ENCODE measurements at places on chromosomes 16 and 17.

DNA sequence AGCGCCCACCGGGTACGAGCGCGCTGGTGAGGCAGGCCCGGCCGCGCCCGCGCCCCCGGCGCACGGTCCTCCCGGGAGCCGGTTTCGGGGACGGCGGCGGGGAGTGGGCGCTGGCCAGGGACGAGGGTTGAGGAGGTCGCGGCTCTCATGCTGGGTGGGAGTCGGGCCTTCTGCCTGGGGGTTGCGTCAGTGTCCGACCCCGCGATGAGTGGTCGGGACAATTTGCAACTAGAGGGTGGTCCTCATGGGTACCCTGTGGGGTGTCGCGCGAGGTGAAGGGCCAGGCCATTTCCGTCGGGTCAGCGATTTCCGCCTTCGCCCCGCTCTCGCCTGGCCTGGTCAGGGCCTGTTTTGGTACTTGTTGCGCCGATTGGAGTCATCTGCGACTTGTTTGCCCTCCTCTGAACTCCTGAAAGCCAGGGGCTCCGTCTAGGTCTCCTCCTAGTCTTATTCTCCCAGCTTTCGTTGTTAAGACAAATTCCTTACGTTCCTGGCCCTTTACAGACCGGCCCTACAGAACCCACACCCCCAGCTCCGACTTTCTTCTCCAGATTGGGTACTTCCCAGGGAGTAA is 14.9 kb downstream of the NAA60 start:
- no peak for DNase-seq

DNA sequence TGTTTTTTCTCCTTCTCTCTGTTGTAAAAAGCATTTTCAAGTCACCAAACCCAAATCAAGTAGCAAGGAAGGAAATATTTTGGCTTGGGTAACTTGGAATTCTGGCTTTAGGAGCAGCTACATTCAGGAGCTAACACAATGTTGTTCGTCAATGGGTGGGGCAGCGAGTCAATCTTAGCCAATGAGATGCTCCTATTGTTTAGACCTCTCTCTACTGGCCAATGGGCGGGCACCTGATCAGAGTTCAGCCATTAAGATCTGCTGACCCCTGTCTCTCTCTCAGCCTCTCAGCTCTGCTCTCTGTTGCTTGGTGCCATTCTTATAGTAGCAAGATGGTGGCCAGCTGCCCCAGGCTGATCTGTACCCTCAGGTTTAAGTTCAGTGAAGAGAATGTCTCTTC is 83.2 kb downstream of the IRX3 start:
- no peak for DNase-seq

DNA sequence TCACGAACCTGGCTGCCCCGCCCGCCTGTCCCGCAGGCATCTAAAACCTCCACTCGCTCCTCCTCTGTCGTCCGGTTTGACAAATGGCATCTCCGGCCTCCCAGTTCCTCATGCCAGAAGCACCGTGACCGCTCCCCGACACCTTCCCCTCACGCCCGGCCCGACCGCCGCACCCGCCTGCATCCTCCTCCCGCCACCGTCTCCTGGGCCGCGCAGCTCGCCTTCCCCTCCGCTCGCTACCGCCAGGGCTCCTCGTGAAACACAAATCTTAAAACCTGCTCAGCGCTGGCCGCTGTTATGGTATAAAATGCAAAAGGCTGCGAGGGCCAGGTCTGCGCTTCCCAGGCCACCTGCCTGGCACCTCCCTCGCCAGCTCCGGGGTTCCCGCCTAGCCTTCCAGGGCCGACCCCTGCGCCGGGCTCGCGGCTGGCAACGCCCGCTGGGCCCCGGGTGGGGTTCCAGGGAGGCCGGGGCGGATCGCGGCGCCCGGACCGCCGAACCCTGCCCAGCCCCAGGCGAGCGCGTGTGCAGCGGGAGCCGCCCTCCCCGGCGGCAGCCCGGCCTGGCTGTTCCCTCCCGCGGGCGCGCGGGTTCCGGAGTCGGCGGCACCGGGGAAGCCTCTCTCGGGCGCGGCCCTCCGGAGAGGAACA is 488 bp downstream of the SPSB3 start:
- no peak for DNase-seq

GRCh38 chr16:80570106-80570478 is 29.3 kb downstream of the DYNLRB2 start:
- no peak for DNase-seq

GRCh38 chr17:70661342-70662222 is 492.2 kb downstream of the KCNJ2 start:
- DNase-seq = no peak

DNA sequence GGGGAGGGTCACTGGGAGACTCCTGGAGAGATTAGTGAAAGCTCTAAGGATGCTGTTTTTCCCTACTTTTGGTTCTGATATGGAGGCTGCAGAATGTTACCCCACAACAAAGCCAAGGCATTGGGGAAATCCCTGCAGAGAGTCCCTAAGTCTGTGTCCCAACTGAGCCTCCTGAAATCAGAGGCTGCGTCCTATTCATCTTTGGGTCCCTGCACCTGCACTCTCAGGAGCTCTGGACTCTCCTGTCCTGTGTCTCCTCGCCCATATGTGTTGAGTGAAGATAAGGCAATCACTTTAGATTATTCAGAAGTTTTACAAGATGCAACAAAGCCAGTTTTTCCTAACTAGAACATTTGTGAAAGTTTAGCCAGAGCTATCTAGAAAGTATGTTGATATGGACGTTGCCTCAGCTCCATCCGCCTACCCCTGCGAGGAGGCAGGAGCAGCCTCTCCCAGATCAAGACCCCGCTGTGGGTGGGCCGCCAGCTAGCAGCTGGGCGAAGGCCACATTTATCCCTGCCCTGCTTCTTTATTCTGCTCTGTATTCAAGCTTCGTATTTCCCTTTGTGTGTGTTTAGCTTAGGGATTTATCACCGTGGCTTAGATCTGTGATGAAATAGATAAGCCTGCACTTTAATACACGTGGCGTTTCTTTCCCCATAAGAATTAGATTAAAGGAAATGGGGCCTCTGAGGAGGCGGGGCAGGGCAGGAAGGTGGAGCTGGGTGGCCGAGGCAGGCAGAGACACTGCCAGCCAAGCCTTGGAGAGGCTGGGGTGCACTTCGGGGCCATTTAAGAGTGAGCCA is 37.4 kb downstream of the SHISA6 start:
- DNase-seq = no peak

DNA sequence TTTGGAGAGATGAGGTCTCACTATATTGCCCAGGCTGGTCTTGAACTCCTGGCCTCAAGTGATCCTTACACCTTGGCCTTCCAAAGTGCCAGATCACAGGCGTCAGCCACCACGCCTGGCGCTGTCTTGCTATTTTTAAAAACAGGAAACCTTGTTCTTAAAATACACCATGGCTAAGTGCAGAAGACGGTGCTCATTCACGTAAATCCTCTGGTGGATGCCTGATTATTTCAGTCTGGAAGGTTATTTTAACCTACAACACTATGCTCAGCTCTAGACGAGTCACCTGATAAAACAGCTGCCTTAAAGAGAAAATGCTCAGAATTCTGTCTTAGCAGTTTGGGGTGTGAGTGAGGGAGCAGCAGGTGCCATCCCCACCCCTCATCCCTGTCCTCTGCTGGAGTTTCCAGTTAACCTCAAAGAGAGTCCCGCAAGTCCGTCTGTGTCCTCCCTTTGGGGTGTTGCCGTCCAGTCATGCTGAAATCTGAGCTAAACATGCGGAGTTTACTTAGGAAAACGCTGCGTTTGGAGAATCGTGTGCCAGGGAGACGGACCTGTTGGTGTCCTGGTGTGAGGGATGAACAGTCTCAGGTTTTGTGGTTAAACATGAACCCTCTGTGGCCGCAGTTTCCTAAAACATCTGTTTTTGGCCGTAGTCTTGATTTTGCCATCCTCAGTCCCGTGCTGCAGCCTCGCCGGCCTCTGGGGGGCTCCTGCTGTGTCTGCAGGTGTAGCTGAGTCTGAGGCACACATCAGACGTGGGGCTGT is 17.1 kb downstream of the SPG7 start:
- DNase-seq = no peak

DNA sequence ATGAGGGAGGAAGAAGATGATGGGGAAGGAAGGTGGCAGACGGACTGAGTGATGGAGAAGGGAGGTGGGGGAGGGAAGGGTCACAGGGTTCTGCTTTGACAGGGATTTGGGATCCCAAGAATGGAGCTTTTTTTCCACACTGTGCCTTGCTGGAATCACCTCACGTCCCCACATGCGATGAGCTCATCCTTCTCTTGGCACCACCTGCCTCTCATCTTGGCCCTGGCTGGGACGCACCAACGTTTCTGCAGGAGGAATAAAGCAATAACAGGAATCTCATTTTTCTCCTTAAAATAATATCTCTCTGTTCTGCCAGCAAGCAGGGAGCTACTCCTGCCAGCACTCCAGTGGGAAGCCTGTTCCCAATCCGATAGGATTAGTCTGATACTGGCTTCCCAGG is 47.8 kb downstream of the MEOX1 start:
- no peak for DNase-seq

GRCh38 chr16:28090646-28091377 is 27.3 kb upstream of the GSG1L start:
- DNase-seq = no peak

GRCh38 chr16:25689137-25689836 is 2.5 kb upstream of the HS3ST4 start:
- DNase-seq = no peak

GRCh38 chr16:50681021-50681885 is at the start of gene SNX20:
SNX20 (minus strand) TSS chr16:50681312; CDS start chr16:50677526, 3,786 bp downstream.
- peak; percentile 51 for DNase-seq

- no peak for DNase-seq
These were observed 48.5 kb downstream of the TIMM22 start for GRCh38 chr17:1045456-1045855.

DNA sequence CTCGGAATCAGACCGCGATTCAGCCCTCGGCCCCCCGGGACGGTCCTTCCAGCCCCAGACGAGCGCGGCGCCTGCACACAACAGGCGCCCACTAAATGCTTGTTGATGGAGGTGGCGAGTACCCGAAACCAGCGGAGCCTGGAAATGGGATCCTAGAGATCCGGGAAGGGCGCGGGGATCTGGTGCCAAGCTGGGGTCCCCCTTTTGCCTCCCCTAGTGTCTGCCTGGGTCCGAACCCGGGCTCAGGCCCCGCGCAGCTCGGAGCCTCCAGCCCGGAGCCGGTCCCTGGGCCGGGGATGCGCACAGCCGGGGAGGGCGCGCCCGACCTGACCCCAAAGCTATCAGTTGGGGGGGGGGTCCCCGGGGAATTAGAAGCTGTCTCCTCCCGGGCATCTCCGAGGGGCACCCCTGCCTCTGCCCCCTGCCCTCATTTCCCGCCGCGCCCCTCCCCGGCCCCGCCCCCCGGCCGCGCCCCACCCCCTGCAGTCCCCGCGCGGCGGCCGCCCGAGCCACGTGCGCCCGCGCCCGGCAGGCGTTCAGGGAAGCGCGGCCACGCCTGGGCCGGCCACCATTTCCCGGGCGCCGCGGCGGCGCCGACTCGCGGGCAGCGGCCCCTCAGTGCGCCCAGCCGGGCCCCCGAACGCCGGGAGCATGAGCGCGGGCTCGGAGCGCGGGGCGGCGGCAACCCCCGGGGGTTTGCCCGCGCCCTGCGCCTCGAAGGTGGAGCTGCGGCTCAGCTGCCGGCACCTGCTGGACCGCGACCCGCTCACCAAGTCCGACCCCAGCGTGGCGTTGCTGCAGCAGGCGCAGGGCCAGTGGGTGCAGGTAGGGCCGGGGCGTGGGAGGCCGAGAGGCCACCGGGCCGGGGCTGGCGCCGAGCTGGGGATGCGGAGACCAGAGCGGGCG is at the start of gene CPNE7:
TSS of gene CPNE7 (plus strand) at position 512 of the 906 bp plus-strand sequence. CDS start at position 652, 140 bp downstream.
- no peak for DNase-seq

GRCh38 chr17:28901866-28902818 is 737 bp downstream of the DHRS13 start:
- DNase-seq = peak; percentile 31

DNA sequence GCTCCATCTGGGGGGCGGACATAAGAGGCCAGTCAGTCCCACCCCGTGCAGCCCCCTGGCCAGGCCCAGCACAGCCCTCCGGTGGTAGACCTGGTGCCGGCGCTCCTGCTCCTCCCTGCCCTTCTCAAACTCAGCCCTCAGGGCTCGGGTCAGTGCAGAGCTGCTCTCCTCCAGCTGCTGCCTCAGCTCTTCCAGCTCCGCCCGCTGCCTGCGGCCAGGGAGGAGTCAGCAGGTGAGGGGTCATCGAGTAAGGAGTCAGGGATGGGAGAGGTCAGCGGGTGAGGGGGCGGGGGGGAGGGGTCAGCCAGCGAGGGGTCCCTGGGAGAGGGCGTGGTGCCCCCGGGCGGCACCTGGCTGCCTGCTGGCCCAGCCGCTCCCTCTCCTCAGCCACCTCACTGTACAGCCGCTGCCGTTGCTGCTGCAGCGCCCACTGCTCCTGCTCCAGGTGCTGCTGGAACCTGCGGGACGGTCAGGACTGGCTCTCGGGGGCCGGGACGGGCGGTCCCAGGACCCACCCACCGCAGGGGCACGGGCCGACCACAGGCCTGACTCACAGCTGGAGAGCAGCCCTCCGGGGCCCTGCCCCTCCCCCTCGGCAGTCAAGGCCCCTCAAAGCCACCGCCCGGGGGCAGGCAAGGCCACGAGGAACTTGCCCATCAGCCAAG is 26.5 kb upstream of the AATK start:
- DNase-seq = no peak

All from activated T-cell treated with anti-CD3 and anti-CD28 coated beads for 4 hours (primary cell).